ENCODE measurements at places on chromosomes 11 and 22.
A peak's percentile ranks its signal among the peaks of the same experiment; 100 is the strongest.

DNA sequence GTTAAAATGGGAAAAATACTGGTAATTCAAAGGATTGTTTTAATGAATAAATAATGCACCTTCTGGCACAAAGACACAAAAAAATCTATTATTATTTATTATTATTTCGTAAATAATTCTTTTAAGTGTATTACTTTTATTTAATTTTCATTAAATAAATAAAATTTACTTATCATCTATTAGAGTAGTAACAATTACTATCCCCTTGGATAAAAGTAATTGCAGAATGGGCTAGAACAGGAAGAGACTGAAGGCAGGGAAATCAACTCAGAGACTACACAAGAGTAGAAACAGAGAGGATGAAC, 23.0 kb downstream of the OR8B12 start:
- no peak for DNase-seq

- DNase-seq = peak; percentile 39
Measured at GRCh38 chr11:119320776-119321524, 4.0 kb upstream of the MCAM start.

DNA sequence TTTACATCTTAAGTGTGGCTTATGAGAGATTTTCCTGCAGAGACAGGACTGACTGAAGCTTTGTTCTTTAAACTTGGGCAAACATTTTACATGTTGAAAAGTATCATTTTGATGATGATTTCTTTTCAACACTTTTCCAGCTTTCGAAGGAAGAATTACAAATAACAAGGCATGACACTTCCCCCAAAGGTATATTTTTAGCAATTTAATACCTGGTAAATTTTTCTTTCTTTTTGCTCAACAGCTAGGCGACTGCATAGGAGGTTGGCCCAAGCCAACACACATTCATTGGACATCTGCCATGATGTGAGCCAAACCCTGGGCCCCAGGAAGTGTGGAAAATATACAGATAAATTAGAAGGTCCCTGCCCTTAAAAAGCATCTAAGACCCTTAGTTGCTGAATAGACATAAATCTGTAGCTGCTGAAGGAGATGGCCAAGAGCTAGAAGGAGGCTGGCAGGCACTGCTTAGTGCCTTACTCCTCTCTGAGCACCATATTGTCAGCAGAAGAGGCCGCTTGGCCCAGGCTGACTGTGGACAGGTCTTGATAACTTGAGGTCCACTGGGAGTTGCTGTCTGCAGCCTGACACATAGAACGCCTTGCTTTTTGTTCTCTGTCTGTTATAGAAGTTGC, 53.3 kb upstream of the CD44 start:
- no peak for DNase-seq

DNA sequence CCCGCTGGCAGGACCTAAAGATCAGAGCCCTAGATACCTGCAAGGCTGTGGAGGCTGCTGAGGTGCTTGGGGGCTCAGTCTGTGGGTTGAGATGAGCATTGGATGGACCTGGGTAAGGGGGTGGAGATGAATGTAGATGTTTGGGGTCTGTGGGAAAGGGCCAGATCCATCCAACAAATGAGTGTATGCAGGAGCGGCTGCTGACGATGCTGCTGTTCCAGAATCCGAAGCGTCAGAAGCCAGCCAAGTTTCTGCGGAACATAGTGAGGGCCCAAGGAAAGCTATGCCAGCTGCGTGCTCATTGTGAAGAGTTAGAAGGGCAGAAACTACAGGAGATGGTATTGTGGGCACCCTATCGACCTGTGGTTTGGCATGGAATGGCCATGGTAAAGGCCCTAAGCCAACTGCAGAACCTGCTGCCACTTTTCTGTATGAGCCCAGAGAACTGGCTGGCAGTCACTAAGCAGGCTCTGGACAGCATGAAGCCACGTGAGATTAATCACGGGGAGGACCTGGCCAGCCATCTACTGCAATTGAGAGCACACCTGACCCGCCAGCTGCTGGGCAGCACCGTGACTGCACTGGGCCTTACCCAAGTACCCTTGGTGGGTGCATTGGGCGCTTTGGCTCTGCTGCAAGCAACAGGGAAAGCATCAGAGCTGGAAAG, 36.6 kb downstream of the RRP8 start:
- DNase-seq = no peak

- DNase-seq = no peak
Measured at GRCh38 chr11:27820249-27820648, 120.0 kb upstream of the BDNF start.

- DNase-seq = no peak
Measured at GRCh38 chr11:65459552-65459951, 37.0 kb downstream of the NEAT1 start.

DNA sequence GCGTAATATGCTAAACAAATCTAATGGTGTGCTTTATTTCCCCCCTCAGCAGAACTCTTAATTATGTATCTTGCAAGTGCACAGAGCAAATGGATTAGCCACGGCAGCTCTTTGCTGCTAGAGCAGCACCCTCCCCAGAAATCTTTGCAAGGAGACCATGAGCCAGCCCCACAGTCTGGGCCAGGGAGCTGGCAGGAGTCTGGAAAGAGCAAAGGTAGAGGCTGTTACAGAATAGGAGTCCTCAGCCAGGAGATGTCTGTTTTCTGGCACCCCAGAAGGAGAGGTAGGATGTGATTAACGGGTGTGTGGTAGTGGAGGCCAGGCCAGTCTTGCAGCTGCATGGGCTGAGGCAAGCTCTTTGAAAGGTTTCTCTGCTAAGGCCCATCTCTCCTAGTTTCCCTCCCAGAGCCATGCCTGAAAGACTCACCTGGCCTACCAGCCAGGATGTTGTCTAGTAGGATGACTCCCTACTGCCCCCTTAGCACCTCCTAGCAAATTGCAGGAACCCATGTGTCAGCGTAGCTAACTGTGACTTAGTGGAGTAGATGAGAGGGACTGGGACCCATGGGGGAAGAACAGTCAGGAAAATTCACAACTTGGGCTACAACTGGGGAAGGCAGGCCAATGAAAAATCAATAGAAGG, 557.2 kb downstream of the BUD13 start:
- DNase-seq = no peak

GRCh38 chr11:36398231-36398953, 102.3 kb downstream of the PRR5L start:
- no peak for DNase-seq

GRCh38 chr11:44868021-44868420, 82.7 kb downstream of the TP53I11 start:
- DNase-seq = no peak

DNA sequence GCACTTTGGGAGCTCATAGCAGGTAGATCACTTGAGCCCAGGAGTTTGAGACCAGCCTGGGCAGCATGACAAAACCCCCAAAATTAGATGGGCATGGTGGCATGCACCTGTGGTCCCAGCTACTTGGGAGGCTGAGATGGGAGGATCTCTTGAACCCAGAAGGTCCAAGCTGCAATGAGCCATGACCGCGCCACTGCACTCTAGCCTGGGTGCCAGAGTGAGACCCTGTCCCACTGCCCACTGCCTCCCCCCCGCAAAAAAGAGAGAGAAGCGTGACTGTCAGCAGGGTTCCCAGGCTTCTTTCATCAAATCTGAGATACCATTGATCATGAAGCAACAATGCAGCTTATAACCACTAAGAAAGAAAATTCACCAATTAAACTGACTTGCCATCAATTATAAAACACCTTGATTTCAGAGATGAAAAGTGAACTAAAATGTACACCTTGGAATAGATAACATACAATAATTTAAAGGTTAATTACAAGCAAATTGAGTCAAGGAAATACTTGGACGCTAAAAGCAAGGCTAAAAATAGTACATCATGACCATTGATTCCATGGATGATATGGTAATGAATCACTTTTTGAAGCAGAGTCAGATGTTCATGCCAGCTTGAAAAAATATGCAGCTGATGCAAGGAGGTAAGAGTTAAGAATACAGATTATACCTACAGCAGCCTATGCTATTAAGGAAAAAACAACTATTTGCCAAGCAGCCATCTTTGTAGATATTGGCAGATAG, 90.8 kb upstream of the ALKBH3 start:
- DNase-seq = no peak

DNA sequence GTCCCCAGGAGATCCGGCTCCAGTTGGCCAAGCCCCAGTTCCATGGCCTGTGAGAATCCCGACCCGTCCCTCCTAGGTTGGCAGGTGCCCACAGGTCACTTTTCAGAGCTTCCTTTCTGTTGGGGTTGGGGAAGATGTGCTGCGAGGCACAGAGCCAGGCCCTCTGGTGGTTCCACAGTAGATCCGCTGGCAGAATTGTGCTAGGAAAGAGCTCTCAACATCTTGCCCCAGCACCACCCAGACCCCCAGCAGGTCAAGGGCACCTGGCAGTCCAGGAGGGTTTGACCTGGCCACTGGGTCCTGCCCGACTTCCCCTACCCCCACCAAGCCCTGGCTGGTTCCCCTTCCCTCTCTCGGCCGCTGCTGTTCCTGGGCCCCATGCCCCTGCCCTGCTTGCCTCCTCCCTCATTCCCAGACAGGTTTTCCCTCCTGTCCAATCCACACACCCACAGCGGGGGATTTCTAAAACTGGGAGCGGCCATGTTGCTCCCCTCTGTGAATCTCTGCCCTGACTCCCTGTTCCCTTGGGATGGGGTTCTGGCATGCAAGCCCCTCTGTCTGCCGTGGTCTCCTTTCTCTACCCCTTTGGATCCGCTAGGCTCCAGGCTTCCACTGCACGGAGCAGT, 26.2 kb upstream of the GCAT start:
- no peak for DNase-seq

- DNase-seq = no peak
Measured at GRCh38 chr11:120182790-120183491, 27.9 kb upstream of the OAF start.

DNA sequence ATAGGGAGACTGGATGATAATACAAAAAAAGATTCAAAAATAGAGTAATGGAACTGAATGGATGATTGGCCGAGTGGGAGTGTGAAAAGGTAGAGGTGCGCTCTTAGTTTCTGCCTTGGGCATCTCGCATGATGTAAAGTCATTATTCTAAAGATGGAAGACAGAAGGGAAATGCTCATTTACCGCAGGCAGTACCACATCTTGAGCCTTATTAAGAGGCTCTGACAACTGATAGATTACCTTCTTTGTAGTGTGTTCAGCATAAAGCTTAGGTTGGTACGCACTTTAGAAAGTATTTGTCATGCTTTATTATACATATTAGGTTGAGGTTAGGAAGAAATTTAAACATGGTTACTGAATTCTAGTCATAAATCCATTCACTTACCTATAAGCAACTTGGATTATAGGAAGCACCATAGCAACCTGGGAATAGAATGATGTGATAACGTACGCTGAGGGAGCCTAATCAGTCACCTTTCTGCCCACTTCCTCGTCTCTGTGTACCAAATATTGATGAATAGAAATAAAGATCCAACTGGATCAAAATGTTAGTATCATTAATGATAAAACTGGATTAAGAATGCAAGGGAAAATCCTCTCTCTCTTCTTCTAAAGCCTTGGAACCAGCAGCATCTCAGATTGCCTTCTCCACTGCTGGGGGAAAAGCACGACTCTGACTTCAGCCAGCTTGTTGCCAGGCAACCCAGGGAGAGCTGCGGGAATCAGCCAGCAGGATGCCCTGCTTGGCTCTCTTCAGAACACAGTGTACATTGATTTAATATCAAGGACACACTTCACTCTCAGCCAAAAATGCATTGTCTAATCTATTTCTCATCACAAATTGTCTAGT, 29.0 kb upstream of the VWA5A start:
- DNase-seq = no peak

DNA sequence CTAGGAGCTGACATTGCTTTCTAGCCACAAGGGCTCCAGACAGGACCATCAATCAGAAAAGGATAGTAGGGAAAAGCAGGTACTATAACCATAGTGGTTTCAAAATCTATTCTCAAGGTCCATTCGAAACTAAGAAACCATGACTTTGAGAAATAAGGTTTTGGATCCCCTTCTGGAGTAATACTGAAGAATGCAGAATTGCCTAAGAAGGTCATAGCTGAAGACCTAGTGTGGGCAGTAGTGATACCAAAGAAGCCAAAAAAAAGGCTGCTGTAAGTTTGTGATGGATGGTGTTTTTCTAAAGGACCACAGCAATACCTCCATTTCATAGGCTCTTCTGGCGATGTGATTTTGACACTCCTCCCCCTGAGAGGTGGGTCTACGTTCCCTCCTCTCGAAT, 163.1 kb downstream of the MAML2 start:
- no peak for DNase-seq

- DNase-seq = no peak
Measured at GRCh38 chr11:94217705-94218104, 86.7 kb upstream of the IZUMO1R start.

DNA sequence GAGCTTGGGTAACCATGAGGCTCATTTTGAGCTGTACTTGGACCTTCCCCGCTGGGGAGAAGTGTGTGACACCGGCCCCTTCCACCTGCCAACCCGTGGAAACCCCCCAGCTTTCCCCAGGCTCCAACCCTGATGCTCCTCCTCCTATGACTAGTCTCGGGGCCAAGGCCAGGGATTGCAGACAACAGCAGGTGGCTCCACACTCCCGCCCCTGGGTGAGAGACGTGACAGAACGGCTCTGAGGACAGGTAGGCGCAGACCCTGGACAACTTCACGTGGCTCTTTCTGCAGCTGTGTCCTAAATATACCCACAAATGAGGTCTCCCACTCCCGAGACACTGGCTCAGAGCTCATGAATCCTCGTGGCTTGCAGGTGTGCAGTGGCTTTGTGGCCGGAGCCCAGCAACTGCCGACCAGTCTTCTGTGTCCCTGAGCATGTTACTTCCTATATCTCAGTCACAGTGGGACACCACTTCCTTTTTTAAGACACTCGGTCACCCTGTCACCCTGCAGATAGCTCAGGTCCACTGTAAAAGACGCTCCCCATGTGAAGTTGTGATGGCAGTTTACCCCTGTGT, 55.2 kb downstream of the NECTIN1 start:
- no peak for DNase-seq

GRCh38 chr11:64711138-64711955, 11.7 kb downstream of the NRXN2 start:
- no peak for DNase-seq

DNA sequence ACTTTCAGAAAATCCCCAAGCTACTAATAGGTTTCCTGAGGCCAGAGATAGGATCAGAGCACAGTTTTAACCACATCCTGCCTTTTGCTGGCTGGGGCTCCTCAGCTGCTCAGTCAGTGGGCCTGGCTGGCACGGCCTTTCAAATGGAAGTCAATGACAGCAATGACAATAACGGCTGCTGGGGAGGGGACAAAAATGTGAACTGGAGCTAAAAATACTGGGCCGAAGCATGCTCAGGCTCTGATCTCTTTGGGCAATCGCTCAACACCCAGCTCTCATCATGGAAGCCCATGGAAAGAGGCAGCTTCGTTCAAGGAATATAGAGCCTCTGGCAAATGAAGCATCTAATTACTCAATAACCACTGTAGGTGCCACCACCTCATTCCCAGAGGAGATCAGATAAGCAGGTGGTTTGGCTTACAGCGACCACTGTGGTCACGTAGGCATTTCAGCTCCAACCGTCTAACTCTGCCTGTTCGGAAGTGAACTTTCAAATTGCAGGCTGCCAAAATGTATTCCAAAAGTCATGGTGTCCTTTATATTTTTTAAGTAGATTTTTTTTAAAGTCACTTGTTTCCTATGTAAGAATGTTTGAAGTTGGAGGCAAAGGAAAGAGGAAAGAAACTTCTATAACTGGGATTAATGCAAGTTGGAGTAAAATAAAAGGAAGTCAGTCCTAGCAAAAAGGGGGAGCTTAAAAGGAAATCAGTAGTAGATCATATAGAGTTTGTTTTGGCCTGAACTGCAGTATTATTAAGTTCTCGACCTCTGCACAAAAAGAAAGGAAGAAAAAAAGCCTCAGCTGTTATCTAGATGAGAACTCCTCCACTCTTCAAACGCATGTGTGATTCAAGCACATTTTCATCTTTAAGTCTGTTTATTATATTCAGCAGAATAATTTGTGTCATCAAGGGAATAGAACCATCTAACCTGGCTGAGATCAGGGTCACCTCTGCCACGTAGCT, 14.1 kb downstream of the WT1 start:
- DNase-seq = no peak

GRCh38 chr22:31652911-31653684, 8.9 kb downstream of the PISD start:
- no peak for DNase-seq

Data from activated CD4-positive, alpha-beta T cell treated with anti-CD3 and anti-CD28 coated beads for 24 hours (primary cell).